HFFc6 (cell line): ENCODE measurements at places on chromosomes 1 and 21. TPM values are rescaled to one million over a fixed set of nuclear protein-coding genes. Genes with fewer than 3 reads are reported as not detected.

- H3K27ac ChIP-seq: no peak overlapping the region
- H3K4me3 ChIP-seq: no peak overlapping the region
- H3K36me3 ChIP-seq: no peaks in the 10 kb centered on the region
Observed at GRCh38 chr1:209642816-209643215, 9.4 kb downstream of the LAMB3 start.

DNA sequence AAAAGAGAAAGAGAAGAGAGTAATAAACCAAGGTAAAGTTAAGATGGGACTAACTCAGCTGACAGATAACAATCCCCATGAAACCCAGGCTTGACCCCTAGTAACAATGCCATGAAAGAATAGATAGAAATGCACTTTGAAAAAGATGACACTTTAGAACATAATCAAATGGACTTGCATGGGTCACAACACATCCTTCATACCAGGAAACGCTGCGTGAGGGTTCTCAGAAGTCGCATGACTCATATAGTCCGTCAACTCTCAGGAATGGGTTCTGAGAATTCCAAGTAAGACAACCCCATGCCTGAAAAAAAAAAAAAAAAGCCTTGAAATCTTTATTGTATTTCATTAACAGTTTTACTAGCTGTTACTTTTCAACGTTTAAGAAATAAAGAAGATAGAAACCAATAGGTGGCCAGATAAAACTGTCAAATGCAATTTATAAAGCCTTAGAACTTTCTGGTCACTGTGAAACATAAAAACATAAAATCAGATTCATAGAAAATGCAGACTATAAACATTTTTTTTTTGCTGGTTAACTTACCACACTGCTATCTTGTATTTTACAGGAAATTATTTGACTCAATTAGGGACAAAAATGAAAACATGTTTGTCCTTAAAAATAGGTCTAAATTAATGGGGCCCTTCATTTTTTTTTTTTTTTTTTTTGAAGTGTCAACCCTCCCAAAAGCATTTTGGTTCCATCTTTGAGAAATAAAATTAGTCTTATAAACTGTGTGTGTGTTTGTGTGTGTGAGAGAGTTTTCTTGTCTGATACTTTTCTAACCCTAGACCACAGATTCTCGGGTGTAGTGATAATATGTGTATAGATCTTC, 202.1 kb downstream of the NCAM2 start:
- H3K27ac ChIP-seq: peak overlapping the region; percentile 98
- H3K4me3 ChIP-seq: peak overlapping the region; percentile 77
- H3K36me3 ChIP-seq: no peaks in the 10 kb centered on the region; the same call in 1 of the 2 replicates
- DNase-seq: peak; percentile 95

GRCh38 chr1:46002551-46003150, 129.8 kb downstream of the PIK3R3 start:
- H3K27me3 ChIP-seq: no peaks in the 10 kb centered on the region; the same call in 1 of the 2 replicates
- no peak for DNase-seq
- H3K4me3 ChIP-seq: no peak overlapping the region
- H3K27ac ChIP-seq: no peak overlapping the region
- peaks cover 13% of the 10 kb centered on the region; the same call in 1 of the 2 replicates for H3K4me1 ChIP-seq

GRCh38 chr1:116950517-116951199, 40.9 kb downstream of the PTGFRN start:
- H3K4me1 ChIP-seq: no peaks in the 10 kb centered on the region
- H3K36me3 ChIP-seq: no peaks in the 10 kb centered on the region
- H3K27ac ChIP-seq: no peak overlapping the region
- no peak for DNase-seq
- no peak overlapping the region for H3K4me3 ChIP-seq

DNA sequence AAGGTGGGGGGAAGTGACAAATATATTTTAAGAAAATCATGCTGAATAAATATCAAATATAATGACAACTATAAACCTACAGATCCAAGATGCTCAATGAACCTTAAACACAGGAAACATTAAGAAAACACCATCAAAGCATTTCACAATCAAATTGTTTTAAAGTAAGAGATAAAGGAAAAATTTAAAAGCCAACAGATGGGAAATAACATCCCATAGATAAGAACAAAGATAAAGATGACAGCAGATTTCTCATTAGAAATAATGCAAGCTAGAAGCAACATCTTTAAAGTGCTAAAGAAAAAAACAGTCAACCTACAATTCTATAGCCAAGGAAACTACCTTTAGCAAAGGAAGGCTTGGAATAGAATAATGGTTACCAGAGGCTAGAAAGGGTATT, 17.8 kb downstream of the MCOLN3 start:
- H3K36me3 ChIP-seq: no peaks in the 10 kb centered on the region
- no peak for DNase-seq
- peaks cover 4% of the 10 kb centered on the region; the same call in 1 of the 2 replicates for H3K27me3 ChIP-seq
- H3K4me3 ChIP-seq: no peak overlapping the region

- H3K27me3 ChIP-seq: peaks cover 5% of the 10 kb centered on the region
- H3K4me1 ChIP-seq: no peaks in the 10 kb centered on the region
- no peak overlapping the region for H3K4me3 ChIP-seq
Observed at GRCh38 chr1:96945509-96946084, 224.0 kb downstream of the PTBP2 start.

- H3K27me3 ChIP-seq: peaks cover 10% of the 10 kb centered on the region
- peaks cover 15% of the 10 kb centered on the region; the same call in 1 of the 2 replicates for H3K4me1 ChIP-seq
- no peak overlapping the region for H3K4me3 ChIP-seq
- DNase-seq: peak; percentile 55
Observed at GRCh38 chr1:169091480-169091941, 15.0 kb upstream of the ATP1B1 start.

- H3K4me3 ChIP-seq: no peak overlapping the region
- no peak for DNase-seq
- H3K4me1 ChIP-seq: no peaks in the 10 kb centered on the region
- H3K27ac ChIP-seq: no peak overlapping the region
Observed at GRCh38 chr1:233020426-233020825, 70.0 kb downstream of the NTPCR start.

GRCh38 chr1:7390604-7391000, 380.5 kb upstream of the VAMP3 start:
- DNase-seq: no peak
- H3K4me3 ChIP-seq: no peak overlapping the region
- H3K4me1 ChIP-seq: peaks cover 19% of the 10 kb centered on the region
- peaks cover 5% of the 10 kb centered on the region; the same call in 1 of the 2 replicates for H3K36me3 ChIP-seq

DNA sequence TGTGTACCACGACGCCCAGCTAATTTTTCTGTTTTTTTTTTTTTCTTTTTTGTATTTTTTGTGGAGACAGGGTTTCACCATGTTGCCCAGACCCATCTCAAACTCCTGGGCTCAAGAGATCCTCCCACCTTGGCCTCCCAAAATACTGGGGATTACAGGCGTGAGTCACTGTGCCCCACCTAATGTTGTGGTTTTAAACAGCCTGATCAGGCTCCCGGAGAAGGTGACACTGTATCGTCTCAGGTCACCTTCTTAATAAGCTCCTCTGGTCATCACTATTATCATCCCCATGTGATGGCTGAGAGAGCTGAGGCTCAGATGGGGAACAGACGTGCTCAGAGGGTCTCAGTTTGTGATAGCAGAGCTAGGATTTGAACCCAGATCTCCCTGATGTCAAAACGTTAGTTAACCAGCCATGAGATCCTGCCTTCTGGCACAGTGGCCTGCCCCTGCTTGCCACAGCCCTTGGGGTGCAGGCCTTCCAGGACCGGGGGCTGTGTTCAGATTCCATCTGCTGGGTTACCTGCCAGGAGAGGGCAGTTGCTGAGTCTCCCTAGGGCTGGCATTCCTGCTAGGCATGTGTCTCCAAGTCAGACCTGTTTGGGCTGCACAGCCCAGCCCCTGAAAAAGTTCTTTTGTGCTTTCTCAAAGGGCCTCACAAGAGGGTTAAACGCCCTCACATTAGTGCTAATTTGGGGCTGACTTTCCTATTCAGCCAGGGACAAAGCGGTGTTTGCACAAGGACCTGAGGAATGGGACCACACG, 32.7 kb upstream of the GRHL3 start:
- DNase-seq: no peak
- H3K27me3 ChIP-seq: peaks cover 20% of the 10 kb centered on the region
- no peak overlapping the region for H3K4me3 ChIP-seq
- H3K27ac ChIP-seq: no peak overlapping the region
- peaks cover 28% of the 10 kb centered on the region for H3K4me1 ChIP-seq
- H3K36me3 ChIP-seq: no peaks in the 10 kb centered on the region

DNA sequence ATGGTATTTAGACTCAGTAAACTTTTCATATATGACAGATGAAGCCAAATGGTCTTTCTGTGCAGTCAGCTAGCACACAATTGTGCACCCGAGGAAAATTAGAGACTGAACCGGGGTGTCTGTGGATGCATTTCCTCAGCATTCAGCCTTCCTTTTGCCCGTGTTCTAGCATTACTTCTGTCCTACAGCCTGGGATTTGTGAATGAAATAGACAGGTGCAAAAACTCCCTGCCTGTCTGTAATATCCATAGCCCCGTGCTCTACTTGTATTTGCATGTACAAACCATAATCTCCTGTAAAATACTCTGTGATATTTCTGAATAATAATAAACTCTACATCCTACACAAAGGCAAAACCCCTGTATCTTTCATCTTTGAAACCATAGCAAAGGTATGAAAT, 64.8 kb upstream of the LGALS8 start:
- no peak overlapping the region for H3K27ac ChIP-seq
- no peaks in the 10 kb centered on the region for H3K4me1 ChIP-seq
- H3K4me3 ChIP-seq: no peak overlapping the region
- H3K27me3 ChIP-seq: peaks cover 8% of the 10 kb centered on the region

GRCh38 chr1:64555947-64556346, 86.0 kb downstream of the CACHD1 start:
- H3K36me3 ChIP-seq: peaks cover 9% of the 10 kb centered on the region
- DNase-seq: no peak
- no peak overlapping the region for H3K27ac ChIP-seq
- no peaks in the 10 kb centered on the region for H3K27me3 ChIP-seq
- no peak overlapping the region for H3K4me3 ChIP-seq

DNA sequence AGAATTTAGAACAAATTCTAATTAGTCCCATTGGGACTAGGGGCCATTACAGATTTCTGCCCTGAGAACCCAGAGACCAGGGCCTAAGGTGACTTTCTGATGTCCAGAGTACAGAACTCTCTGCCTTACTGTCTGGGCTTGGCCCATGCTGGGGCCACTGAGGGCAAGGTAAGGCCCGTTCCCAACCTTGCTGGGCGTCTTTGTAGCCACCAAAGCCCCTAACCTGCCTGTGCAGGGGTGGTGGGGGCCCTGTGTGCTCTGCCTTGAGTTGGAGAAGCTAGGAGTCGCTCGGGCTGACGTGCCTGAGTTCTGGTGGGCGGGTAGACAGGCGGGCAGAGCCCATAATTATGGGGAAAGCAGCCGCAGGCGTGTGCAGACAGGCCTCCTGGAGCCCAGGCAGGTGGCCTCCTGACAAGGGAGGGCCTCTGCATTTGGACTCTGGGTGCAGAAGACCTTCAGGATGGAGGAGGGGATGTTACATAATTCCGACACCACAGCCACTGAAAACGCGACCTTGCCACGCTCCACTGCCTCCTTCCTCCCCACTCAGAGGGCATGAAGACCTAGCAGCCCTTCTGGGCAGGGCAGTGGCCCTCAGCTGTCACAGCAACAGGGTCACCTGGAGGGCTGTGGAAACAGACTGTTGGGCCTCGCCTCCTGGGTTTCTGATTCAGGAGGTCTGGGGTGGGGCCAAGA, 239.9 kb upstream of the TMEM51 start:
- DNase-seq: no peak
- peaks cover 9% of the 10 kb centered on the region for H3K4me1 ChIP-seq
- peaks cover 3% of the 10 kb centered on the region; the same call in 1 of the 2 replicates for H3K27me3 ChIP-seq
- H3K36me3 ChIP-seq: no peaks in the 10 kb centered on the region
- no peak overlapping the region for H3K27ac ChIP-seq

DNA sequence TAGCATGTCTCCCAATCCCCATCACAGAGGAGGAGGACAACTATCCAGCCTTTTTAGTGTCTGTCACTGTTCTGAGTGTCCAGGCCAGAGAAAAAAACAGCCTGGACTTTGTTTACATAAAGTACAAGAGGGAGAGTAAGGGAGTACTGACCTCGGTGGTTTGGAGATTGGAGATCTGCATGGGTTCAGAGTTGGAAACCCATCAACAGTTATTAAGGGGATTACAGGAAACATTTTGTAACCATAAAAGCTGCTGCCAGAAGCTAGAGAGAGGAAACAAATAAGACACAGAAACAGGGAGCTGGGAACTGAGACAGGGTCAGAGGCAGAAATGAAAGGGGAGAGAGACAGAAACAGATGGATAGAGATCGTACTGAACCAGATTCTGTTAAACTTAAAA, 131.5 kb upstream of the CTTNBP2NL start:
- H3K27ac ChIP-seq: no peak overlapping the region
- no peaks in the 10 kb centered on the region for H3K36me3 ChIP-seq
- H3K27me3 ChIP-seq: peaks cover 15% of the 10 kb centered on the region
- peaks cover 19% of the 10 kb centered on the region for H3K4me1 ChIP-seq
- DNase-seq: no peak

DNA sequence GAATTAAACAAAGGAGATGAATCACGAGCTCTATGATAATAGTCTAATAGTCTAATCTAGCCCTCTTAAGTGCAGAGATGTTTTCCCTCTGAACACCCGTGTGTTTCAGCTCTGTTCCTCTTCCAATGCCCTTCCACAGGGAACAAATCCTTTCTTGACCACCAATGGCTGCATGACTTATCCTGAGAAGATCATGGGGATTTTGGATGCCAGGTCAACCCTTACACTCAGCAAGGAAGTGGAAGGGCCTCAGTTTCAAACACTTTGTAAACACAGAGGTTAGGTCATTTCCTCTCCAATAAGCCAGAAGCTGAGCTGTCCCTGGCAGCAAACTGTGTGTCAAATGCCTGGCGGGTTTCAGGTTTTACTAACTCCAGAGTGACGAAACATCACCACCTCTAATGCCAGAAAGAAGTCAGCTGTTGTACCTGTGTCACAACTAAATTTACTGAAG, 200.0 kb downstream of the GABPA start:
- H3K4me1 ChIP-seq: peaks cover 84% of the 10 kb centered on the region
- peak overlapping the region; percentile 38 for H3K4me3 ChIP-seq
- H3K36me3 ChIP-seq: peaks cover 28% of the 10 kb centered on the region
- peak overlapping the region; percentile 87 for H3K27ac ChIP-seq

GRCh38 chr1:67338642-67339041, 31.0 kb downstream of the IL12RB2 start:
- no peak for DNase-seq
- H3K4me1 ChIP-seq: peaks cover 30% of the 10 kb centered on the region
- H3K27ac ChIP-seq: peak overlapping the region; percentile 48; the same call in 1 of the 2 replicates
- H3K27me3 ChIP-seq: peaks cover 1% of the 10 kb centered on the region

The SEMA4A gene
- total RNA-seq: 0.76 to 1.1 TPM (median 0.83 TPM) in 3 replicates

The HLCS gene
- 20.4 to 22.4 TPM (median 22.0 TPM) in 3 replicates for total RNA-seq

The FAM72D gene
- 0.90 to 2.2 TPM (median 1.3 TPM) in 3 replicates for total RNA-seq

The BACE2 gene
- 3.3 to 13.2 TPM (median 10.7 TPM) in 3 replicates for total RNA-seq

The TMEM240 gene
- total RNA-seq: 2.8 to 4.7 TPM (median 3.9 TPM) in 3 replicates

The RALGPS2 gene
- total RNA-seq: 37.7 and 43.1 TPM in 2 replicates

The SLC9C2 gene
- not detected in 2 replicates for total RNA-seq
